ENCODE measurements at places on chromosomes 4 and X.
A peak's percentile ranks its signal among the peaks of the same experiment; 100 is the strongest.

DNA sequence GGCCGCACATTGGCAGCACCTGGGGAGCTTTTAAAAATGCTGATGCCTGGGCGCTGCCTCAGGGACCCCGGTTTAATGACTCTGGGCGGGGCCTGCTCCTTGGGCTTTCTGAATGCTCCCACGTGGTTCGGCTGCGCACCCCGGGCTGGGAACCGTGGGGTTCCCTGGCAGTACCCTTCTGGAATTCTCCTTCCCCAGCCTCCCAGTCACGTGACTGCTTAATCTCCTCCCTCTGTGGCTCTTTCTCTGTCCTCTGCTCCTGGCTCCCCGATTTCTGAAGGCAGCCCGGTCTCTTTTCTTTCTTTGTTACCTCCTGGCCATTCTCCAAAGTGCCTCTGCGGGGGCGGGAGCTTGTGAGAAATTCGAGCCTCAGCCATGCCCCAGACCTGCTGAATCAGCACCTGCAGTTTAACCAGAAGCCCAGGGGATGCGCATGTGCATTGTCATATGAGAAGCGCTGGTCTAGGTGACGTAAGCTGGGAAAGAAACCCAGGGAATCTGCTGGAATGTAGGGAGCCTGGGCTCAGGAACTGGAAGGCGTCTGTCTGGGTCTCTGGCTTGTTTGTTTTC is 16.6 kb downstream of the CLCN4 start:
- DNase-seq, result no peak

- DNase-seq, result peak; percentile 56
Measured at GRCh38 chr4:13656569-13657405, 29.3 kb upstream of the BOD1L1 start.

DNA sequence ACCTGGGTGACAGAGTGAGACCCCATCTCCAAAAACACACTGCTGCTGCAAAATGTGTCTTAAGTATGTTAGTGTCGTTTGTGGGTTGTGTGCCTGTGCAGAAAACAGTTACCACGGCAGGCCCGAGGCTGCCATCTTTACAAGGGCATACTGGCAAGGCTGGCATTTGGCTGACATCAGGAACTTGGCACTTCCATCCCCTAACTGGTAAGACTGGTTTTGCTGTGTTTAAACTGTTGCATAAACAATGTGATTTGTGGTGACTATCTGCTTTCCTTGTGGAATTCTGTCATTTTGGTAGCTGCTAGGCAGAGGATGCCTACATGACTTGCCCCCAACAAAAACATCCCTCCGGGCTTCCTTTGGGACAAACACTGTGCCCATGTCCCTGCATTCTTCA is 12.3 kb downstream of the LRP2BP start:
- no peak for DNase-seq

DNA sequence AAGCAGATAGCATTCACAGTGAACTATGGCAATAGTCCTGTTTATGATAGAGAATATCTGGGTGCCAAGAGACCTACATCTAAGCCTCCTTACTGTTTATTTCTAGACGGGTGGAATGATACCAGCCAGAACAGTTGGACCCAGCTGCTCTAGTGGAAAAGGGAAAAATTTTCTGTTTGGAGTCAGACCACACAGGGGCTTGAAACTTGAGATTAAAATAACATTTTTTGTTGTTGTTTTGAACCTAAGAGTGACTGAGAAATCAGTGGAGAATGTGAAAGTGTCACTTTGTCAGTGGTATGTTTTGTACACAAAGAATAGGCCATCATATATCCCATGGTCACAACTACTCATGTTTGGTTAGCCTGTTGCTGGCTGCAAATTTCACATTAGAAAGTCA is 105.7 kb downstream of the AGTR2 start:
- DNase-seq, result no peak

DNA sequence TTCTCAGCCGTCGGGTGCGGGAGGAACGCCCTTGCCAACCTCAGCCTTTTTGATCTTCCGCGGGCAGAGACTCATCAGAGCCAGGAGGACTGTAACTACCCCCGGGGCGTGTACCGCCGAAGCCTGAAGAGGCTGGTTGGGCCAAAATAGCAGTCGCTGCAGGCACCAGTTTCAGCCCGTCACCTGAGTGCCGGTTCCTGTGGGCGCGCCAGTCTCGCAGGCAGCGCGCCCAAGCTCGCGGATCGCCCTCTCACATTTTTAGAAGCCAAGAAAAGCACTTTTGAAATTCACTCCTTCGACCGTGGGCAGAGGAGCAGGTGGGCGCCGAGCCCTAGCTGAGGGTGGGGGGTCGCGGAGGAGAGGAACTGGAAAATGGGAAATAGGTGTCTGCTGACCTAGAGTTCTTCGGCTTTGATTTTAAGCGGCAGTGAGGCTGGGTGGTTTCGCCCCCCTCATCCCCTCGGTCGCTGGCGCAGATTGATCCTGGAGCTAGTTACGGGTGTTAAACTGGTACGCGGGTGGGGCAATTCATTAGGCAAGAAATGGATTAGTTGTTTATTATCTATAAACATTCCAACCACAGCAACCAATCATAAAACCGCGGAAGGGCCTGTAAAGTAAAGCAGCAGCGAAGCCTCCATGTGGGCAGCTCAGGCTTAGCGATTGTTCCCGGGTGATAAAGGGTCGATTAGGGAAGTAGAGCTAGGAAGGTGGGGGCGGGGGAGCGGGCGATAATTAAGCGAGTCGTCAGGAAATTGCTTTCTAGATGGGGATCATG is 69.2 kb downstream of the FBXO8 start:
- no peak for DNase-seq

- DNase-seq, result no peak
Measured at GRCh38 chr4:173269280-173269679, 64.9 kb downstream of the HMGB2 start.

All from NCI-H1417 (cell line).